ENCODE measurements at places on chromosomes 2 and 18. TPM values are rescaled to one million over a fixed set of nuclear protein-coding genes. Genes with fewer than 3 reads are reported as not detected.

DNA sequence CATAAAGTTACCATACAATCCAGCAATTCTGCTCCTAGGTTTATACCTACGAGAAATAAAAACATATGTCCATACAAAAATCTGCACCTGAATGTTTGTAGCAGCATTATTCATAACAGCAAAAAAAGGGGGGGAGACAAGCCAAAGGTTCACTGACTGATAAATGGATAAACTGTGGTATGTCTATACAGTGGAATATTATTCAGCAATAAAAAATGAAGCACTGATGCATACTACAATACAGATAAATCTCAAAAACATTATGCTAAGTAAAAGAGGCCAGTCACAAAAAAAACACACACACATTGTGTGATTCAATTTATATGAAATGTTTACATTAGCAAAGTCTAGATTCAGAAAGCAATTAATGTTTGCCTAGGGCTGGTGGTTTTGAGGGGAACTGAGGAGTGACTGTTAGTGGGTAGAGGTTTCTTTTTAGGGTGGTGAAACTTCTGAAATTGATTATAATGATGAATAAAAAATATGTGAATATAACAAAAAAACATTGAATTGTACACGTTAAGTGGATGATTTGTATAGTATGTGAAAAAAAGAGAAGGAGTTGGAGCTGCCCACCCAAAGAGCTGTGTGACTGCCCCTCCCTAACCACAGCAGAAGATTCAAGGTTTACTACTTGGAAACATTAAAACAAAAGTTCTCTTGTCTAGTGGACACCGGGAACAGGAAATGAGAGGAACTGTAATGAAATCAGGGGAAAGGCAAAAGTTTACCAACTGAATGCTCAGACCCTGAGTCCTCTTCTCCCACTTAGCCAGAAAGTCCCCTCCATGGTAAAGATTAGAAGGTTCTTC is 13.4 kb downstream of the COLEC12 start:
- no peak for DNase-seq
- no peak overlapping the region for H3K4me3 ChIP-seq
- H3K36me3 ChIP-seq, result no peaks in the 10 kb centered on the region
- H3K27me3 ChIP-seq, result no peaks in the 10 kb centered on the region
- no peaks in the 10 kb centered on the region for H3K4me1 ChIP-seq

- no peaks in the 10 kb centered on the region for H3K36me3 ChIP-seq
- no peak for DNase-seq
- no peak overlapping the region for H3K27ac ChIP-seq
- no peaks in the 10 kb centered on the region for H3K4me1 ChIP-seq
- no peaks in the 10 kb centered on the region for H3K27me3 ChIP-seq
These were observed 73.0 kb upstream of the RIOK3 start for GRCh38 chr18:23380001-23380550.

GRCh38 chr2:104844807-104845551 is 8.9 kb upstream of the POU3F3 start:
- peaks cover 12% of the 10 kb centered on the region for H3K4me1 ChIP-seq
- no peak overlapping the region for H3K27ac ChIP-seq
- DNase-seq, result no peak
- no peaks in the 10 kb centered on the region for H3K36me3 ChIP-seq
- peaks cover 55% of the 10 kb centered on the region for H3K27me3 ChIP-seq

DNA sequence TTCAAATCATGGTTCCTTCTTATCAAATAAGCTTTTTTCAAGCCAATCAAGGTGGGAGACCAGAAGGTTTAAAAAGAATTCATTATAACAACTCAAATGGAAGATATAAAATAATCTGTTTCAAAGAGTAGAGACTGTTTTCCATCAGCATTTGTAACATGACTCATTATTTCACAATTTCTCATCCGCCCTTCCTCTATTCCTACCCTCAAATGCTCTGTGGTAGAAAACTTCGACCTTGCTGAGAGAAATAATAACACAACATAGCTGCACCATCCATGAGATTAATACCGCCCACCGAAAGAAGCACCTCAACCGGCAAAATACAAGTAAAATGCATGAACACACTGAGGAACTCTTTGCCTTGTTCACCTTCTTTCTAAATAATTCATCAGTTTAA is 2039.2 kb upstream of the CELF4 start:
- H3K27me3 ChIP-seq, result no peaks in the 10 kb centered on the region
- DNase-seq, result no peak
- 0 out of 2 replicates have a peak, but pooled peaks cover 1% of the 10 kb centered on the region for H3K4me1 ChIP-seq
- no peak overlapping the region for H3K4me3 ChIP-seq

DNA sequence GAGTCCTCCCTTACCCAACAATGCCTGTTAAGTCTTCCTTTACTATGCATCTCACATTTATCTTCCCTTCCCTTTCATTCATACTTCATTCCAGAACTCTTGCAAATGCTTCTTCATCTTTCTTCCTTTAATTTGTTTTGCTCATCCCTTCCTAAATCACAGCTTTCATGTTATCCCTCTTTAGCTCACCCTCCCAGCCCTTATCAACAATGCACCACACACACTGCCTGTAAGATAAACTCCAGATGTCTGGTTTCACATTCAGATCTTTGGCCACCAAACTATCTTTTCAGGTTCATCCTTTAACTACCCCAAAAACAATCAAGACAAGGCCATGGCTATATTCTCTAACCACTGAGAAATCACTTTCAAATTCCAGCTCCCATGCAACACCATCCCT is 3.4 kb downstream of the CCDC93 start:
- no peaks in the 10 kb centered on the region for H3K4me1 ChIP-seq
- H3K4me3 ChIP-seq, result no peak overlapping the region
- DNase-seq, result no peak

DNA sequence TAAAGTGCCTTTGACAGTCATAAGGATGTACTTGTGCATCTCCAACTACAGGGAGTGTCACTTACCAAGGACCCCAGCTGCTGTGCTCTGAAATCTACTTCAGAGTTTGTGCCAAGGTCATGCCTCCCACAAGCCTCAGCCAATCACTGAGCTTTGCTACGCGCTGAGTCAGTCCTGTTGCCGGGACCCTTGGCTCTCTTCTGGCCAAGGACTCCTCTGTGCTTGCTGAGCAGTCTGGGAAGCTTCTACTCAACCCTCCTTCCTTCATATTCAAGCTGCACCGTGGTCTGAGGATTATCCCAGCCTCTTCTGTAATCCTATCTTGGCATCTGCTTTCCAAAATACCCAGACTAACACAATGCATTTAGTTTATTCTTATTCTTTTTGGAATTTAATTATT is 398.9 kb upstream of the FANCL start:
- no peaks in the 10 kb centered on the region for H3K36me3 ChIP-seq
- peaks cover 12% of the 10 kb centered on the region for H3K4me1 ChIP-seq
- DNase-seq, result no peak
- no peak overlapping the region for H3K4me3 ChIP-seq
- no peak overlapping the region for H3K27ac ChIP-seq

- no peak overlapping the region for H3K27ac ChIP-seq
- H3K27me3 ChIP-seq, result no peaks in the 10 kb centered on the region
- H3K4me3 ChIP-seq, result no peak overlapping the region
- no peaks in the 10 kb centered on the region for H3K36me3 ChIP-seq
These were observed 17.3 kb downstream of the CIB4 start for GRCh38 chr2:26623541-26624495.

IL1R1 gene
- total RNA-seq, result 0.46 TPM

DNA sequence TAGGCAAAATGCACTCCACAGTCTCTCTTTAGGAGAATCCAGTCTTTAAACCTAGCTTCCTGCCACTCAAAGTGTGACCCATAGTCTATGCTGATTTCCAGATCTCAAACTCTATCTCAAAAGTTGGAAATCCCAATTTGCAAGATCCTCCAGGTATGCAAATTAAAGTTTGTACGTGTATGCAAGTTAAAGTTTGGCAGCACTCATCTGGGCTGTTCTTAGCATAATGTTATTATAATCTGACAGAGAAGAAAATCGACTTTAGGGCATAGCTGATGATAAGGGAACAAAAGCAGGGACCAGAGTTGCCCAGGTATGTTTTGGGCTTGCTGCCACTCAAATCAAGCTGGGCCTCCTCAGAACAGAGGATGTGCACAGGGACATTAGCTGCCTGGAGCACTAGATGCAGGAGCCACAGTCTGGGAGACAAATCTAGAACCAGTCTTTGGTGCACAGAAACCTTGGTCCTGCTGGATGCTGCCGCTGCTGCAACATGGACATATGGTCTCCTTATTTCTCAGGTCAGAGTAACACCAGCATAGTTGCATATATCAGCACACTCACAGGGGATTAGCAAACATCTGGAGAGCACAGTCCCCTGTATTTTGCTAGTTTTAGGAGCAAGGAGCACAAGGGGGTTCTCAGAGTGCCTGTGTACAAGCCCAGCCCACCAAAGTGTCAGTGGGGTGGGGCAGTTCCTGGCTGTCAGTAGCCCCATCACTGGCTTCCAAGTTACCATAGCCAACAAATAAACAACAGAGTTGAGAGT is 242.6 kb downstream of the TTC32 start:
- DNase-seq, result no peak
- H3K27ac ChIP-seq, result no peak overlapping the region
- no peaks in the 10 kb centered on the region for H3K4me1 ChIP-seq
- H3K36me3 ChIP-seq, result no peaks in the 10 kb centered on the region

TUBB8B gene
- 0.36 TPM for total RNA-seq

KLHL29 gene
- total RNA-seq, result 4.3 TPM

DNA sequence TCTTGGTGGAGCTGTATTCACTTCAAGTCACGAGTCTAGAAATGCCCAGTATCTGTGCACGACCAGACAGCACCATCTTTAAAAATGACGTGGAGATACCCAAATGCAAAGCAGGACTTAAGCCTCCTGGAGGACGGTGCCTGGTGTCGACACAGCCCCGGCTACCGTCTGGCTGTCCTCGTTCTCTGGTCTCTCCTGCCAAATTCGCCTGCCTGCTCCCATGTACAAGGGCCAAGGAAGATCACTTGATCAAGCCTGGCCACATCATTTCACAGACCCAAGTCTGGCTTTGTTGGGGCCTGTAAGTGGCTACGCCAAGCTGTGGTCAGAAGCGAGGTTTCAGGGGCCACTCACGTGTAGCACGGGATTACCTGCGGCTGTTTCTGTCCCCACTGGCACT is 9.4 kb downstream of the ODC1 start:
- no peaks in the 10 kb centered on the region for H3K4me1 ChIP-seq
- no peak overlapping the region for H3K27ac ChIP-seq
- peaks cover 15% of the 10 kb centered on the region for H3K36me3 ChIP-seq
- no peaks in the 10 kb centered on the region for H3K27me3 ChIP-seq

GRCh38 chr18:40569605-40570004 is 1385.4 kb upstream of the PIK3C3 start:
- no peak overlapping the region for H3K4me3 ChIP-seq
- no peaks in the 10 kb centered on the region for H3K36me3 ChIP-seq
- no peaks in the 10 kb centered on the region for H3K27me3 ChIP-seq
- DNase-seq, result no peak
- H3K27ac ChIP-seq, result no peak overlapping the region
- no peaks in the 10 kb centered on the region for H3K4me1 ChIP-seq
